ENCODE measurements at places on chromosomes 16 and 17.

GRCh38 chr16:85675251-85675874 is 13.4 kb downstream of the GINS2 start:
- no peak for DNase-seq

- no peak for DNase-seq
Observed at GRCh38 chr17:63483655-63484575, 7.1 kb downstream of the ACE start.

GRCh38 chr17:56536766-56537165 is 56.7 kb upstream of the NOG start:
- DNase-seq: no peak

GRCh38 chr16:48165961-48166578 is 10.3 kb upstream of the ABCC12 start:
- no peak for DNase-seq

DNA sequence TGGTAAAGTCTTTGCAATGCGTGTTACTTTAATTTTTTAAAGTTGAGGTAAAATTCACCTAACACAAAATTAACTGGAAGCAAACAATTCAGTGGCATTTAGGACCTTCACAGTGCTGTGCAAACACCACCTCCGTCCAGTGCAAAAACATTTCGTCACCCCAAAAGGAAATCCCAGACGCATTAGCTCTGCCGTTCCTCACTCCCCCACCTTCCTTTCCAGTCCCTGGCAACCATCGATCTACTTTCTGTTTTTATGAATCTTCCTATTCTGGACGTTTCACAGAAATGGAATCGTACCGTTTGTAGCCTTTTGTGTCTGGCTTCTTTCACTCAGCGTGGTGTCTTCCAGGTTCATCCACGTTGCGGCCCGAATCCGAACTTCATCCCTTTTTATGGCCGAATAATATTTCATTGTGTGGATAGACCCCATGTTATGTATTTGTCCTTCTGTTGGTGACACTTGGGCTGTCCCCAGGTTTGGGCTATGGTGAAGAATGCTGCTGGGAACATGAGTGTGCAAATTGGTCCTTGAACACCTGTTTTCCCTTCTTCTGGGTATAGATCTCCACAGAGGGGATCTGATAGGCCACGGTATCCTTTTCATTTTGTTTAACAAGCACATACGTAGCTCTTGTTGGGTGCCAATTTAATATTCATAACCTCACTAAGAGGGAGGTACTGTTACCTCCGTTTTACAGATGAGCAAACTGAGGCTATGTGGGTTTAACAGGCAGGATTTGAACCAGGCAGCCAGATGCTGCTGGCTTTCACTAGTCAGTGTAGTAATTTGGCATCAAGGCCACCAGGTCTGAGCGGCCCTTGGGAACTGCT is 232.0 kb upstream of the GSE1 start:
- no peak for DNase-seq

DNA sequence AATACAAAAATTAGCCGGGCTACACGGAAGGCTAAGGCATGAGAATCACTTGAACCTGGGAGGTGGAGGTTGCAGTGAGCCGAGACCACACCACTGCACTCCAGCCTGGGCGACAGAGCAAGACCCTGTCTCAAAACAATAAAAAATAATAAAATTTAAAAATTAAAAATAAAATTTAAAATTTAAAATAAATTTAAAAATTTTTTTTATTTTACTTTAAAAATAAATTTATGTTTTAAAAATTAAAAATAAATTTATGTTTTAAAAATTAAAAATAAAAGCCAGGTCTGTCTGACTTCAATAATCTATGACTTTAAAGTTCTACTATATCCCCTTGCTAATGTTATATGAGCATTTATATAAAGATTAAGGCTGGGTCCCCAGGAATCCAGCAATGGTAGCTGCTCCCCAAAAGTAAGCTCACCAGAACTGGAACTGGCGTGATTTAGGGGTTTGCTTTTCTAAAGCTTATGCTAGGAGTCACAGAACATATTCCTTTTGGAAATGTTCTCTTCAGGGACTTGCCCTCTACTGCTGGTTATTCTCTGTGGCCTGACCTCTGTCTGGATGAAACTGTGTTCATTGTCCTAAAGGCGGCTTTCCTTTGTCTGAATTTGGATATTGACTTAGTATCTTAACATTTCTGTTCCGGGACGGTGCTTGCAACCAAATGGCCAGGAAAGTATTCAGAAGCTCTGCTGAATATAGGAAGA is 140.2 kb upstream of the NOL11 start:
- DNase-seq: no peak

DNA sequence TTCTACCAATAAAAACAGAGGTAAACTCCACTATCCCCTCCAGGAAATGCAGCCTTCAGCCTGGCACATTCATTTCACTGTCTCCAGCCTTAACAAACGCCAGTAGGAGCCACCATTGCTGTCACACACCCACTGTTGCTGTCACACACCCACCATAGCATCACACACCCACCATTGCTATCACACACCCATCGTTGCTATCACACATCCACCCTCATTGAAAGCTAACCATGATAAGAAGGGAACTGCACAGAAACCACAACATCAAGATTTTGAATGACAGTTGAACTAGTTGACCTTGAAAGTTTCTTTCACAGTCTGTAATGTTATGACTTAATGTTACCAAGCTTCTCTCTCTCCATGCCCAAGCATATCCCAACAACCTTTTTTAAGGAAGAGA is 38.1 kb downstream of the SHCBP1 start:
- no peak for DNase-seq

GRCh38 chr16:69508033-69508755 is 57.6 kb upstream of the NFAT5 start:
- no peak for DNase-seq

- DNase-seq: no peak
Observed at GRCh38 chr16:82716361-82716855, 89.6 kb downstream of the CDH13 start.

DNA sequence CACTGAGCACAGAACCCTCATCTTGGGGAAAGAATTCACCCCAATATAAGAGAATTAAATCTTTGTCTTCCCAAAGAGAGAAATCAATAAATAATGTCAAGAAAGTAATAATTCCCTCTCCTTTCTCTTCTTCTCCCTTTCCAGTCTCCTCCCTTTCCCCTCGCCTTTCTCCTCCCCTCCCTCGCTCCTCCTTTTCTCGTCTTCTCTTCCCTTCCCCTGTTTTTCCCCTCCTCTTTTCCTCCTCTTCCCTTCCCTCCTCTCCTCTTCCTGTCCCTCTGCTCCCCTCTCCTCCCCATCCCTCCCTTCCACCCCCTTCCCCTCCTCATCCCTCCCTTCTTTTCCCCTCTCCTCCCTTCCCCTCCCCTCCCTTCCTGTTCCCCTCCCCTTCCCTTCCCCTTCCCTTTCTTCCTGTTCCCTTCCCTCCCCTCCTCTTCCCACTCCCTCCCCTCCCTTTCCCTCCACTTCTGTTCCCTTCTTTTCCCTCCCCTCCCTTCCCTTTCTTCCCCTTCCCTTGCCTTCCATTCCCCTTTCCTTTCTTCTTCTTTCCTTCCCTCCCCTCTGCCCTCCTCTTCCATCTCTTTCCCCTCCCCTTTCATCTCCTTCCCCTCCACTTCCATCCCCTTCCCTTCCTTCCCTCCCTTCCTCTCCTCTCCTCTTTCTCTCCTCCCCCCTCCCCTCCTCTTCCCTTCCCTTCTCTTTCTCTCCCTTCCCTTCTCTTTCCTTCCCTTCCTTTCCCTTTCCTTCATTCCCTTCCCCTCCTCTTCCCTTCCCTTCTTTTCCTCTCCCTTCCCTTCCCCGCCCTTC is 363.6 kb downstream of the SHISA9 start:
- DNase-seq: no peak

DNA sequence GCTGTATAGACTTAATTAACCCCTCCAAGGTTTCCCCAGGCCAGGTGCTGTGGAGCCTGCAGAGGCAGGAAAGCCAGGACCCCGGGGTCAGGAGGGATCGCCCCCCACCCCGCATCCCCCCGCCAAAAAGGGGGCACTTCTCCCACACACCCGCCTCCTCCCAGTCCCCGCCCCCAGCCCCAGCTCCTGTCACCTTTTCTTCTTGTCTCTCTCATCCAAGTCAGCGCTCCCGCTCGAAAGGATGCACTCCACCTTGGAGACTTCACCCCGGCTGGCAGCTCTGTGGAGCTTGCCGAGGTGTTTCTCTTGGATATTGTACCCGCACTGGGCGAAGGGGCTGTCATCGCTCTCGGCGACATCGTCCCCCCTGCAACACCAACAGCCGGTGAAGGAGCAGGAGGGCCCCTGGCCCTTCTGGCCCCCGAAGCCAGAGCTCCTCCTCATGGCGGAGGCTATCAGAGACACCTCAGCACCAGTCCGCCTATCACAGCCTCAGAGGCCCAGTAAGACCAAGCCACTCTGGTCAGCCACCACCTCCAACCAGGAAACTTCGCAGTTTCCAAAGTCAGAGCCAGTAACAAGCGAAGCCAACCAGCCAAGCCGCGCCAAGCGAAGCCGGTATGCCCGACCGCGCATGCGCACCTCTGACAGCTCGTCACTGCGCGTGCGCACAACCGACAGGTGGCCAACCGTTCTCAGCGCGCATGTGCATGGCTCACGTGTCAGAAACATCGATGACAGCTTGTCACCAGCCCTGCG is 52.5 kb downstream of the SHCBP1 start:
- DNase-seq: no peak

- no peak for DNase-seq
Observed at GRCh38 chr16:13254998-13255614, 353.7 kb downstream of the SHISA9 start.

DNA sequence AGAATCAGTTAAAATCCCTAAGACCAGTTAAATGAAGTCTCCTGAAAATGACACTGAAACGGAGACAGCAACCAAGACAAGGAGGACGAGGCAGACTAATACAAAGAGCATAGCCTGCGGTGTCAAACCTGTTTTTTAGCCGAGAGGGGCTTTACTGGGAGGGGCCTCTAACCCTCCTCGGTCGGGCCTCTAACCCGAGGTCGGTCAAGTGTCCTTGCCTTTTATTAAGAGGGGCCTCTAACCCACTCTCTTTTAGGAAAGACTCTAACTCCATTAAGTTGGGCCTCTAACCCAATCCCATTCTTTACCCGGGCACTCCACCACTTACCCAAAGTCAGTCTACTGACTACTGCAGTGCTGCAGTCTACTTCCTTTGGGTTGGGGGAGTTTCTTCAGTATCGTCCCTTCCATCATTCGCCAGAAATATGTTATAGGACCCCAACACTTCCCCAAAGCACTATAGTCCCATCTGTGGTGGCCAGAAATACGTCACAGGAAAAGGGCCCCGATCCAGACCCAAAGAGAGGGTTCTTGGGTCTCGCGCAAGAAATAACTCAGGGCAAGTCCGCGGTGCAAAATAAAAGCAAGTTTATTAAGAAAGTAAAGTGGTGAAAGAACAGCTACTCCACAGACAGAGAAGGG is 39.2 kb upstream of the ARL4D start:
- DNase-seq: no peak

GRCh38 chr16:73034374-73034773 is 13.6 kb downstream of the ZFHX3 start:
- DNase-seq: no peak

GRCh38 chr17:58517378-58517927 is 3.0 kb upstream of the MTMR4 start:
- no peak for DNase-seq

- no peak for DNase-seq
Observed at GRCh38 chr17:65049085-65049756, 7.3 kb downstream of the GNA13 start.

DNA sequence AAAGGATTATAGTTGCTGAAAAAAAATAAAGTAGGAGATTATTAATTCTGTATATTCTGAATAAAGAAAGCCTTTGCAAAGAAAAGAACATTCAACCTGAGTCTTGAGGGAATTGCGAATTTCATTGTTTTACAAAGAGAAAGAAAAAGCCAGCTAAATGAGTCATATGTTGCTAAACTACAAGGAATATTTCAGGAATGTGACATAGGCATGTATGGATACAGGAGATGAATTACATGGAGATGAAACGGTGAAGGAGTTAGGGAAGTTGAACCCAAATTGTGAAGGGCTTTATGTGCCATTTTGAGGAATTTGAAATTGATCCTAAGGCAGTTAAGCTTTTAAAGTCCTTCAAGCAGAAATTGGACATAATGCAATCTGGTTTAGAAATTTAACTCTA is 177.3 kb upstream of the RBL2 start:
- no peak for DNase-seq

GRCh38 chr17:81905993-81906392 is 4.0 kb downstream of the NPB start:
- no peak for DNase-seq

DNA sequence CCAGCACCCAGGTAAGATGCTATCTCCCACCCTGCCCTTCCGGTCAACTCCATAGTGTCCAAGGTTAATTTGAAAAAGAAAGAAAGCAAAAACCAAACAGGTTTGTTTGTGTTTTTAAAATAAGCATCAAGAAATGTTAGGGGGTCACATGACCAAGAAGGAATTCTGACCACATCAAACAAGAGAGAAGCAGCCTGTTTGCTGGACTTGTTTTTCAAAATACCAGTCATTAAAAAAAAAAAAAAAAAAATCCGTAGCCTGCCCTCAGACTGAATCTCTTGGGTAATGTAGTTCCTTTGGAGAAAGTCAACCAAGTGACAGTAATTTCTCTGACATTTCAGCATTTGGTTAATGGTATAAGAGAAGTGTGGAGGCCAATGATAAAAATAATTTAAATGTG is 38.4 kb downstream of the HNF1B start:
- DNase-seq: no peak

- DNase-seq: no peak
Observed at GRCh38 chr17:9811086-9811485, 10.8 kb downstream of the GSG1L2 start.

DNA sequence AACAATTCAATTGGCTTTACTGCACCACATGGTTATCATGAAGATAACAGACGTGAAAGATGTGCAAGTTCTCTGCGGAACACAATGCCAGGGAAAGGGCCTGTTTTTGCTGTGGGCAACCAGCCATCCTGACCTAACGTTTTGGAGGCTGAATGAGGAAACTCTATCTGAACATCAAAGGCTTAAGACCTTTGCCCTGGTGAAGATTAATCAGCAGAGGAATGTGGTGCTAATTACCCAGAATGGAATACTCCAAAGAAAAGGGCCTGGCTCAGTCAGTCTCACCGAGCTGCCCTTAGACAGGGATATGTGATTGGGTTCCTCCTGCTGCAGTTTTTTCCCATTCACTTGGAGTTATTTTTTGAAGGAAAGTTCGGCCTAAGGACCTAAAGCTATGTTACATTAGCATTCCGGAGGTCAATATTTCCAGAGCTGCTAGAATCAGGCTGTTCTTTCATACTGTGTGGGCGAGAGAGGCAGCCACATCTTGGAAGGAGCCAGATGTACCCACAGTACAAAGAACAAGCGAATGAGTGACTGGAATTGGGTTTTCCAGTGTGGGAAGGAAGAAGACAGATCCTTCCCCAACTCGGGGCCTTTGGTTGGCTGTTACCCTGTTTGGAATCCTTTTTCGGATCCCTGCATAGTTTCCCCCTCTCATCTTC is 15.5 kb downstream of the ASIC2 start:
- no peak for DNase-seq
